Activated CD8-positive, alpha-beta memory T cell treated with anti-CD3 and anti-CD28 coated beads for 4 hours (primary cell): ENCODE measurements at places on chromosomes 2 and 18.

DNA sequence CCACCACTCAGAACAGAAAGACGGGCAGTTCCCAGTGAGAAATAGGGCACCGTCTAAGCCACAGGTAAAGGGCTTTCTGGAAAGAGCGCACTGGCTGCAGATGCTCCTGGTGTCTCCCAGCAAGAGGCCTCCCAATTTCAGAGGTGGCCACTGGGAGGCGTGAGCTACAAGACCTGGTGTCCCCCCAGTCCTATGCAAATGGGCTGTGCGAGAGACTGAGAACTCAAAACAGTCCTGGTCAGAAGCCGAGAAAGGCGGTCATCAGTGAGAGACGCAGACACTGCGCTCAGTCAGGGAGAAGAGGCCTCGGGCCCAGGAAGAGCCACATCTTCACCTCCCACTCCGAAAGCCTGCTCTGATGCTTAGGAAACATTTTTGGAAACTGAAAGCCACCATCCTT is 179.5 kb downstream of the EIPR1 start:
- no peak for DNase-seq

- no peak for DNase-seq
Observed at GRCh38 chr2:12759248-12759647, 42.5 kb downstream of the TRIB2 start.

DNA sequence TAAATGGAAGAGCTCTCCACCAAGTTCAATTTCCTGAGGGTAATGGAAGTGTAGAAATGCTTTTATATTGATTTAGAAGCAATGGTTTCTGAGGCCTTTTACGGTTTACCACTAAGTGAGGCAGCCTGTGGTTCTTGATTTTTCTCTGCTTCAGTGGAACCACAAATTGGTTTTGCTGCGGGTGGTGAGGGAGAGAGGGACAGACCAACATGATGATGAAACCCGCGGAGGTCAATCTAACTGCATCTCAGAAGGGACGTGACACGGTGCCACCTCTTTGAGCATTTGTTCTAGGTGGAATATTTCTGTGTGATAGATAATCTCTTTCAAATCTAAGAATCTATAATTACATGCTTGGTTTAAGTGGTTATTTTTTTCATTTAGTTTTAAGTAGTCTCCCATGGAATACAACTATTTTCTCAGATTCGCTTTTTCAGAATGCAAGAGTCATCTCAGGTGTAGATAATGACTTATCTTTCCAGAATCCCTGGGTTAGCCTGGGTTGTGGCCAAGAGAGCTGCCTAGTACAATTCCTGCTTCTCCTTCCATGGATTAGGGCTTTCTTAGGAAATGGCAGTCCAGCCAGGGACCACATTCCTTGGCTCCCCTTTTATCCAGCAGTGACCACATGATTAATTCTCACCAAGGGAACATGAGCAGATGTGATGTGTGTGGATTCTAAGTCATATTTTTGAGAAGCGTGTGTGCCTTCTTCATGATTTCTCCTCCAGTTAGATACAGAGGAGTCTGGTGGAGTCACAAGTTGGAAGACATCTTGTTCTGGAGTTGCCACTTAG is 52.5 kb downstream of the KCNE4 start:
- no peak for DNase-seq

DNA sequence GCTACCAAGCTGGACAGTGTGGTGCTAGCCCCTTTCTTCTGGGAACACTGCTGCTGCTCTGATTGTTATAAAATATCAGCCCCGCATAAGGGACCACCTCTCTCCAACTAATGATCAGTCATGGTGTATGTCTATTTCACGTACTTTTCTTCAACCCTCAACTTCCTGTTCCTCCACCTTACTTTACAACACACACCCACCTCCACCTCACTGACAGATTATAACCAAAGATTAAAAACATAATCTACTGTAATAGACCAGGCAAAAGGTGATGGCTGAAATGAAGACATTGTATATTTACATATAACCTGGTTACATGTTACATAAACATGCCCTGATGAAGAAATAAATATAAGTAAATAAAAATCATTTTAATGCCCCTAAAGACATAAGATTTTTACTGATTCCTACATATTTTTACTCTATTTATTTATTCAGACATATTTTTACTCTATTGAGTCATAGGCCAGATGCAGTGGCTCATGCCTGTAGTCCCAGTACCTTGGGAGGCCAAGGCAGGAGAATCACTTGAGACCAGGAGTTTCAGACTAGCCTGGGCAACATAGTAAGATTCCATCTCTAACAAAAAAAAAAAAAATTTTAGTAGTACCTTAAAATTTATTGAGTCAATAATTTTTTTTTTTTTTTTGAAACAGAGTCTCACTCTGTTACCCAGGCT is 12.8 kb downstream of the STK39 start:
- DNase-seq, result no peak

DNA sequence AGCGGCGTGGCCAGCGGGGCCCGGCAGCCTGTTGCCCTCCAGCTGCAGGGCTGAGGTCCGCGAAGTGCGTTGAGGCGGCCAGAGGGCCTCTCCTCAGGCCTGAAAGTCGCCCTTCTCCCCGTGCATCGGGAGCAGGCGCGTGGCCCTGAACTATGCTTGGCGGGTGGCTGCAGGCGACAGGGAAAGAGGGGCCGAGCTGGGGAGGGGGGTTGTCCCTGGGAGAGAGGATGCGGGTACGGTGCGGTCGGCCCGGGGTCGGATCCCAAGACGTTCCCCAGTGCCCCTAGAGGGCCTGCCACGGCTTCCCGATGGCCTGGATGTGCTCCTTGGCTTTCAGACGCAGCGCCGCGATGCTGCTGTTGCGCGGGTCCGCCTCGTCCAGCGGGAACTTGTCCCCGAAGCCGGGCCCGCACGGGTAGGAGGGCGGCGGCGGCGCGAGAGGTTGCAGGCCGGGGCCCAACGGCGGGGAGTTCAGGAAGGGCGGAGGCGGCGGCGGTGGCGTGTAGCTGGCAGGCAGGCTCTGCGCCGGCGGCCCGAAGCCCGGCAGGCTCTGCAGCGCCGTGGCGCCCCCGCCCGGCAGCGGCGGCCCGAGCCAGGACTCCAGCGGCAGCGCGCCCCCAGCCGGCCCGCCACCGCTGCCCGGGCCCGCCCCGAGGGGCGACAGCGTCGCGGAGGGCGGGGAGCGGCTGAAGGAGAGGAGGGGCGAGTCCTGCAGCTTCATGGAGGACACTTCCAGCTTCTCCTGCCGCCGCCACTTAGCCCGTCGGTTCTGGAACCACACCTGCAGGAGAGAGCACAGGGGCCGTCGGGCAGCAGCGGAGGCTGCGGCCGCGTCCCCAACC is 4.3 kb downstream of the RAX start:
- DNase-seq, result no peak

- no peak for DNase-seq
Observed at GRCh38 chr18:76984193-76985155, 148.1 kb downstream of the MBP start.

DNA sequence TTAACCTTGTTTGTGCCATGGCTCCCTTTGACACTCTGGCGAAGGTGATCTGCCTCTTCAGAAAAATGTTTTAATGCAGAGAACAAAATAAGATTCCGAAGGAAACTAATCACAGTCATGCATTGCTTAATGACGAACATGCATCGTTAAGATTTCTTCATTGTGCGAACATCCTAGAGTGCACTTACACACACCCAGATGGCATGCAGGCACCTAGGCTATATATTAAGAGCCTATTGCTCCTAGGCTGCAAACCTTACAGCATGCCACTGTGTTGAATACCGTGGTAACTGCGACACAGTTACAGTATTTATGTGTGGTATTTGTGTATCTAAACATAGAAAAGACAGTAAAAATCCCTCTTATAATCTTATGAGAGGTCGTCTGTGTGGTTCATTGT is 8.3 kb downstream of the ASAP2 start:
- DNase-seq, result no peak

DNA sequence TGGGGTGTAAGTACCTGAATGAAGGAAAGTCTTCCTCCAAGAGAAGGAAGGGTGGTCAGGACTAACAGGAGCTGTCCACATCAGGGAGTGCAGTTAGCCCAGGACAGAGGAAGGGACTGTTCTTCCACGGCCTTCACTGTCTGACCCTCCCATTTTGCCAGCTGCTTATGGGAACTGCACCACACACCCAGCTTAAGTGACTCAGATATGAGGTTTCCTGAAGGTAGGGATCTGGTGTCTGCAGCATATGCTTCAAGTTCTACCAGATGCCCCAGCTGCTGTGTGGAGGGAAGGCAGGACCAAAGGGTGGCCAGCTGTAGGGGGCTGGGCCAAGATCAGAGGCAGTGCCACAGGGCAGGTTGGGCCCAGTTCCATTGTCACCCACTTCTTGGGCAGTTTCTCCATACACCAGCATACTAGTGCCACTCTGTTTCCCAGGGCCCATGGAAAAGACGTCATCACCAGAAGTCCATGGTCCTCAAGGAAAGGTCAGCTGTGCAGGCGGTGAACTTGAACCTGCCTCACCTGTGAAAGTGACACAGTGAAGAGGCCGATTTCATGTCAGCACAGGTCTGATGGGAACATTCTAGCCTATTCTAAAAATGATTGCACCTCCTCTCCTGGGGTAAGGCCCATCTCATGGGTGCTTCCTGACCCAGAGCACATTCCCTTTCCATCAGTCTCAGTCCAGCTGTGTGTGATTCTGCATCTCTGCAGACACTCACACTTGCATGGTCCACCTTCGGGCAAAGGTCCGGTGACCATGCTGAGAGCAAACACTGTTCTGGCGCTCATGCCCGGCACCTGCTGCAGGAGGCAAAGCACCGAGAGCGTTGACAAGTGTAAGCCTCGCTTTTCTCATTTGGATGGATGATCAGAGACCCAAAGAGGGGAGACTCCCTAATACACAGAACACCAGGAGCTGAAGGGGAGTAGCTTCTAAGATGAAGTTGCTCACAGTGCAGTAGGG is 68.0 kb downstream of the ACAA2 start:
- no peak for DNase-seq

GRCh38 chr2:44079686-44080085 is 83.9 kb upstream of the LRPPRC start:
- DNase-seq, result no peak

- DNase-seq, result no peak
Observed at GRCh38 chr18:49072524-49072934, 121.8 kb upstream of the SMAD7 start.

GRCh38 chr2:122328816-122329215 is 573.4 kb downstream of the TSN start:
- DNase-seq, result no peak

GRCh38 chr2:219497495-219498279 is 1.0 kb upstream of the GMPPA start:
- DNase-seq, result no peak

DNA sequence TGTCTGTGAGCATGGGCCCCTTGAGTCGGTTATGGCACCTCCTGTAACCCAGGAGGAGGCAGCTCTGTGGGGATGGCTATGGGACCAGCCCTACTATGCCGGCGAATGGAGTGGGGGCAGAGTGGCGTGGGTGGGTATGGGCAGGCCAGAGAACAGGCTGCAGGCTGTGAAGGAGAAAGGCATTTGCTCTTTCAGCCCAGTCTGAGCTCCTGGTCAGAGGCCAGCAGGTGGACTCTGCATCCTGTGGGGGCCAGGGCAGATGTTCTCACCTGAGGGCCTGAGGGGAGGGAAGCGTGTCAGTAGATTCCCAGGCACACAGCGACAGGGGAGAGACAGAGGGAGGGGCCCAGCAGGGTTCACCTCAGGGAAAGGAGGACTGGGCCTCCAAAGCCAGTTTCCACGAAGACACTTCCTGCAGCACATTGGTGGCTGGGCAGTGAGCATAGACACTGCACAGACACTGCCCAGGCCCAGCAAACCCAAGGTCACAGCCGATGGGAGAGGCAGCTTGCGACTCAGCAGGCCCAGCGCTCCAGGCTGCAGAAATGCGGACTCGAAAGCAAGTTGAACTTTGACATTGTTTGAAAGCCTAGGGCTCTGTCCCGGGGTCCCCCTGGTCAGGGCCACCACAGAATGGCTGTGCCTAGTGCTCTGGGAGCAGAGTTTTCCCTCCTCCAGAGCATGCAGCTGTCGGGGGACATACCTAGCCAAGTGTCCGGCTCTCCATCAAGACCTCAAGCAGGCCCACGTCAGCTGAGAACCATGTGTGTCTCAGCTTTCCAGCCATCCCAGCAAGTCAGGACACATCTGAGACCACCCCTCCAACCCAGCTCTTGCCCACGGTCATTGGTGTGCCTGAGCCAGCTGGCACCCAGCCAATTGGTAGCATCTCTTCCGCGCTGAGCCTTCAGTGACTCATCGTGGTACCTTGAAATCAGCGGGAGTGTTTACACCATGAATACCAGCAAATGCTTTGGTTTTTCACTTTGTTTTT is 53.8 kb downstream of the TGOLN2 start:
- no peak for DNase-seq

GRCh38 chr2:159875083-159875482 is 77.1 kb upstream of the CD302 start:
- DNase-seq, result no peak

GRCh38 chr2:143955401-143956065 is 564.4 kb downstream of the ZEB2 start:
- DNase-seq, result no peak

GRCh38 chr18:49521216-49521835 is 34.3 kb upstream of the C18orf32 start:
- DNase-seq, result no peak

- no peak for DNase-seq
Observed at GRCh38 chr2:64024259-64024949, 5.2 kb upstream of the VPS54 start.

DNA sequence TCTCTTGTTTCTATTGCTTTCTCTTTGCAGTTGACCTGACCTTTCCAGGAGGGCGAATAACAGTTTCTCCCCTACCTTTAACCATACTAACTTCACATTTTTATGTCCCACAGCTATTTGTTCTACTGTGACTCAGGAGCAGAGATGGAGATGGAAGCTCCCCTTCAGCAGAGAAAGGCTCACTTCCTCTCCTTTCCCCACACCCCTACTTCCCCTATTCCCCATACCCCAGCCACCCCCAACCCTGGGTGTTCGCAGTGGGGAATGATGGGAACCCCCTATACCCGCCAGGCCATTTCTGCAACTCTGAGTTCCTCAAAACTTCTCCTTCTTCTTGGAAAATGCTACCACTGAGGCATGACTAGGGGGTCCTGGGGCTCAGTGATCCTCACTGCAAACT is 285.4 kb upstream of the MGAT5 start:
- no peak for DNase-seq

GRCh38 chr2:120869036-120869729 is 133.5 kb downstream of the GLI2 start:
- no peak for DNase-seq

DNA sequence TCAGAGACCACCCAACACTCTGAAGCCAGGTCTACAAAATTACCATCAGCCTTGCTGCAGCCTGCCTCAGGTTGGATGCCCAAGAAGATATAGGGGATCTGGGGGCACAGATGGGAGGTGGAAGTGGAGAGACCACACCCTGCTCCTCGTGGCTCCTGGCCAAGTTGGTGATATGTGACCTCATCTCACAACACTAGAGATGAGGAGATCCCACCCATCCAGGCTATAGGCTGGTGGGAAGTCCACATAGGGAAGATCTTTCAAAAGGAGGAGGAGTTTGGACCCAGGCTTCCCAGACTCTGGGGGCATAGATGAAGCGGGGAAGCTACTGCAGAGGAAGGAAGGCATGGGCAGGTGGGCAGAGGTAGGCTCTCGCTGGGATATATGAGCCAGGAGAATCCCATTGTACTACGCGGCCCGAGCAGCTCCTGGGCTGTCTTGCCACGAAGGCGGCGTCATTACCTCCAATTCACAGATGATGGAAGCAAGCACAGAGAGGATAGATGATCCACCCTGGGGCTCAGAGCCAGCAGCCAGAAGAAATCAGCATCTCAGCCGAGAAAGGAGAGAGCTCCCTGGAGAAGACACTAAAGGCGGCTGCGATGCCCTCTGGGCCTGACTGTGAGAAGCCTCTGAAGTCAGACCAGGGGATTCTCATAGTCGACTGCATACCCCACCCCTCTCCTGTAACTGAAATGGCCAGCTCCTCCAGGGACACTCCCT is 96.0 kb downstream of the RHOB start:
- DNase-seq, result no peak

GRCh38 chr2:62727876-62728566 is 22.5 kb downstream of the EHBP1 start:
- no peak for DNase-seq
